Mesendoderm (in vitro differentiated cells): ENCODE measurements at places on chromosomes 5 and 9.

DNA sequence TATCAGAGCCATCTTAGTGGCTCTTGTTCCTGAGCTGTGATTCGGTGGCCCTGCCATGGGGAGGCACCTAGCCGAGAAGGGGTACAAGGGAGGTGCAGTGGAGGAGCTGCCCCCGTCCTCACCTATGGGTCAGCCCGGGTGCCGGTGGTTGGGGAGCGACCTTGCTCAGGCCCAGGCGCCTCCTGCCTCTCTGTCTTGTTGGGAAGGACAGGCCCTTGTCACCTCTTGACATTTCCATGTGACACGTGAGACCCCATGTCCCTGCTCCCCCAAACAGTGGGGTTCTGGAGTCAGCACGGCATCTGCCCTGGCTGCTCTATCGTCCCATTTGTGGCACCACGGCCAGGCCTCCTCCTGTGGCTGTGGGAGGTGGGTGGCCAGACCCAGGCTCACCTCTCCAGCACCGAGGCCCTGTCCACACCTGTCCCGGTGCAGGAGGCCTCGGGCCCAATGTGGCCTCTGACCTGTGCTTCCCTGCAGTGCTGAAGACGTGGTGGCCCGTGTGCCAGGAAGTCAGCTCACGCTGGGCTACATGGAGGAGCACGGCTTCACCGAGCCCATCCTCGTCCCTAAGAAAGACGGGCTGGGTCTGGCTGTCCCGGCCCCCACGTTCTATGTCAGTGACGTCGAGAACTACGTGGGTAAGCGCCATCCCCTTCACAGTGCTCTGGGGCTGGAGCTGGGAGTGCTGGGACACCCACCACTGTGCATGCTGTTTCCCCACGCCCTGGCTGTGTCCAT is 68.9 kb downstream of the PHF2 start:
- peaks cover 5% of the 10 kb centered on the region for H3K36me3 ChIP-seq
- no peaks in the 10 kb centered on the region for H3K27me3 ChIP-seq
- DNase-seq = no peak
- no peak overlapping the region for H3K4me3 ChIP-seq
- no peak overlapping the region for H3K27ac ChIP-seq

DNA sequence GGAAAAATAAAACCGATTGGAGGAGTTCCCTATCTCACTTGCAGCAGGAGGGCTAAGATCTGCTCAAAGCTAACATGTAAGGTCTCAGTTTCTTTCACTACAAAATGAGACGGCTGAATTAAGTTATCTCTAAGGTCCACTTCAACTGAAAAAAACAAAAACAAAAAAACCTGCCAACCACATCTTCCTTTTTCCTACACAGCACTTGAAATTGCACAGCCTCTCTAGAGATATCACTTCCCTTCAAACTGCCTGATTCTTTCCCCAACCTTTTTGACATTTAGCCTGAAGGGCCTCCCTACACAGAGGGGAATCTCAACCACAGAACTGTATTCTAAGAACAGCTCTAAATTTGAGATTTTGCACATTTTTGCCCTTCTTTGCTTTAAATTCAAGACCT is 227.9 kb upstream of the TARS1 start:
- no peak overlapping the region for H3K4me3 ChIP-seq
- no peak for DNase-seq
- no peaks in the 10 kb centered on the region for H3K27me3 ChIP-seq
- H3K27ac ChIP-seq = no peak overlapping the region
- H3K4me1 ChIP-seq = no peaks in the 10 kb centered on the region
- H3K36me3 ChIP-seq = no peaks in the 10 kb centered on the region

- no peak for DNase-seq
- H3K27me3 ChIP-seq = no peaks in the 10 kb centered on the region
- no peak overlapping the region for H3K27ac ChIP-seq
- H3K4me3 ChIP-seq = no peak overlapping the region
- no peaks in the 10 kb centered on the region for H3K4me1 ChIP-seq
Observed at GRCh38 chr5:95424526-95424925, 33.4 kb downstream of the FAM81B start.

DNA sequence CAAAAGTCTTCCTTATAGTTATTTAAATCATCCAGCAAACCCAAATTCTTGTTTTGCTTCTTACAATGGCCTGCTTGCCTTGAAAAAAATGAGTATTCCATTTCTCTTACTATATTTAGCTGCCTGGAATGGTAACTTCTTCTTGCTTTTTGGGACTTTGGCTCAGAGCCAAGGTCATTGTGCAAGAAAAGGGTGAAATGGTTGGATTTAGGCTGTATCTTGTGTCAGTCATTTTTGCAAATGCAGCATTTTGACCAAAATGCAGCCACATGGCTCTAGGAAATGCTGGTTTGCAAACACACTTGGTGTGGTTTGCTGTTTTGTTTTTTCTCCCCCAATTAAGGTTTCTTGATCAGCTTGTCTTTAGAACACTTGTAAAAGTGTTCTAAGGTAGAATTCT is 133.3 kb upstream of the ELL2 start:
- H3K27me3 ChIP-seq = no peaks in the 10 kb centered on the region
- no peak for DNase-seq
- no peak overlapping the region for H3K27ac ChIP-seq
- peaks cover 5% of the 10 kb centered on the region for H3K4me1 ChIP-seq
- H3K36me3 ChIP-seq = no peaks in the 10 kb centered on the region

GRCh38 chr5:127517110-127517479 is 345 bp upstream of the PRRC1 start:
- H3K4me3 ChIP-seq = peak overlapping the region; percentile 39

DNA sequence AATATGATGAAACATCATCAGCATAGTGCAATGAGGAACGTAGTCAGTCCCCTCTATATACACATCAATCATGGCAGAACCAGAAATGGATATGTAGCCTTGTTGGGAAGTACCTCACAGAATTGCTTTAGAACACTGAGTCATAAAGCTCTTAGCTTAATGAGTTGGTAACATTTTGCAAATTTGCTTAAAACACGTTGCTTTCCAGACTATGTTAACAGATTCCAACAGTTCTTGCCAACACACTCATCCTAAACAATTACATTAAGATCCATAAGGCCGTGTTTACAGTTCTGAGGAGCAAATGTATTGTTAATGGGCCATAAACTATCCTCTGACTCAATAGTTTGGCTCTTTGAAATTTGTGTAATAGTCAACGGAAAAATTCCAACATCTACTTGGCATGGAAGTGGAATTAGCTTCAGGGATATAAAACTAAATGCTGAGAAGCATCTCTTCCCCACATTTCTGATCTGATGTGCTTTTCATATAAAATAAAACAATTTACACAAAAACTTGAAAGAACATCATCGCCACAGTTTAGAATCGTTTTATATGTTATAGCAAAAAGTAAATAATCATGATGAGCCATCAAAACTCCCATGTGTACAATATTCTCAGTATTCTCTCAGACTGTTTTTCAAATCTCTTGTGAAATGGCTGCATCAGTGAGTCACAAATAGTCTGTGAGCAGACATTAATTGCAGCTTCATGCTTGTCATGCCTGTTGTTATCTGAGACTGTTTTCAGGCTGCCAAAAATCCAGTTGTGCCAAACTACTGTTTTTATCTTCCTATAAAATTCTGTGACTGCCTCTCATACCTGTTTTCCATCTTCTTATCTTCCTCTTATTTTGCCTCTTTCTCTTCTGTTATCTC is 291.9 kb downstream of the COX7C start:
- H3K4me3 ChIP-seq = no peak overlapping the region
- H3K27me3 ChIP-seq = no peaks in the 10 kb centered on the region
- H3K36me3 ChIP-seq = no peaks in the 10 kb centered on the region
- H3K4me1 ChIP-seq = no peaks in the 10 kb centered on the region
- no peak overlapping the region for H3K27ac ChIP-seq

- H3K36me3 ChIP-seq = no peaks in the 10 kb centered on the region
- peak; percentile 83 for DNase-seq
- H3K4me1 ChIP-seq = peaks cover 9% of the 10 kb centered on the region
Observed at GRCh38 chr9:4796988-4797853, 4.5 kb downstream of the RCL1 start.

DNA sequence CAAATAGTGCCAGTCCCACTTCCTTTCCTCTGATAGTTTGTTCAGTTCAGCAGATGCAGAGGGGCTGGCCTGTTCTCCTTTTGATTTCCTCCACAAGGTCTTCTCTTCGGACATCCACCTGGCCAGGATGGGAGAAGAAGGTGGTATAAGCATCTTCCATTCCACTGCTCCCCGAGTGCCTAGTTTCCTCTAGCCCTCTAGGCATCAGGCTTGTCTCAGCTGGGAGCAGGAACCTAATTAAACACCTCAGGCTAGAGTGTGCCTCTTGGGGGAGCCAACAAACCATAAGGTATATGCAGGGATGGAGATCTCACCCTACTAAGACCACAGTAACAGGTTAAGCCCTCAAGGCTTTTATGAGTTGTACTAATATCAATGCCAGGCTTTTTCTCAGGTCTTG is 835 bp upstream of the DND1 start:
- H3K27me3 ChIP-seq = no peaks in the 10 kb centered on the region
- peaks cover 21% of the 10 kb centered on the region for H3K36me3 ChIP-seq
- no peak overlapping the region for H3K4me3 ChIP-seq
- no peak for DNase-seq
- no peaks in the 10 kb centered on the region for H3K4me1 ChIP-seq

GRCh38 chr9:99050292-99050911 is 54.5 kb upstream of the TGFBR1 start:
- no peak overlapping the region for H3K27ac ChIP-seq
- no peaks in the 10 kb centered on the region for H3K4me1 ChIP-seq

DNA sequence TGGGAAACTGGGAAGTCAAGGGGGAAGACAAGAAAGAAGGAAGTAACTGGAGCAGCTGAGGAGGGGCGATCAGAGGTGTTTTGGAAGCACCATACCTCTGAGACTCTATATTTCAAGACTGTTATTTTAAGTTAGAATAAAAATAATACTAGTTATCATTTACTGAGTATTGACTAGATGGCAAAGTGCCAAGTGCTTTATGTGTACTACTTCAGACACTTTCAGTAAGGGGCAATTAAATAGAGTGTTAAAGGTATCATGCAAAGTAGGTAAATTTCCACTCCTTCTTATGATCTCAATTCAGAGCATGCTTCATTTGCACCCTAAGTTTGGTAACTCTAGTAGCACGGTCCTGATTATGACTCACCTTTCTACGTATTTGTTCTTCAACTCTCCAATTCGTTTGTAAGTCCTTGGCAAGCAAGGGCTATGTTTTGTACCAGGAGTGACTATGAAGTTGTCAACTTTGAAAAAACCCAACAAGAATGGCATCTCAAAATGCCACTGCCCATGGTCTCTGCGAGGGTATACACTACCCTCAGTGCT is 152.4 kb upstream of the RAPGEF1 start:
- H3K36me3 ChIP-seq = no peaks in the 10 kb centered on the region
- no peak overlapping the region for H3K27ac ChIP-seq
- no peaks in the 10 kb centered on the region for H3K4me1 ChIP-seq
- DNase-seq = no peak
- no peak overlapping the region for H3K4me3 ChIP-seq

- H3K4me1 ChIP-seq = no peaks in the 10 kb centered on the region
- no peaks in the 10 kb centered on the region for H3K27me3 ChIP-seq
- peak overlapping the region; percentile 92 for H3K4me3 ChIP-seq
- peak overlapping the region; percentile 93 for H3K27ac ChIP-seq
- no peak for DNase-seq
Observed at GRCh38 chr5:55993731-55994494, 850 bp downstream of the IL6ST start.

- H3K27ac ChIP-seq = no peak overlapping the region
- H3K36me3 ChIP-seq = no peaks in the 10 kb centered on the region
- H3K4me1 ChIP-seq = no peaks in the 10 kb centered on the region
- DNase-seq = no peak
Observed at GRCh38 chr9:100498592-100498991, 25.6 kb downstream of the TMEFF1 start.

DNA sequence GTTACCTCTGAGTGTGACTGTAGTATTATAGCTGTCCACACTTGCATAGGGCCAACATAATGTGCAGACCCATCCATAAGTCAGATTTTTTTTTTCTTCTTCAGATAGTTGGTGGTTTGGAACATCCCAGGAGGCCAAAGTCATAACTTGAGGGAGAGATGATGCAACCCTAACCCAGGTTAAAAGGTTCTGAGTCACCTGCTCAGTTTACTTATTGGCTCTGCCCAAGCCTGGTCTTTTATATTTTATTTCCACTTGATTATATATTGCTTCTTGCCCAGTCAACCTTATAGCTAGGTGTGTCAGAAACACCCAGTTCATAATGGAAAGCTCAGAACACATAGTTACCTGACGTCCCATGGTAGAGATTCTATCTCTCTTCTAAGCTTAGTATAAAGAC is 113.1 kb upstream of the PCSK1 start:
- H3K36me3 ChIP-seq = no peaks in the 10 kb centered on the region
- H3K4me3 ChIP-seq = no peak overlapping the region
- H3K27me3 ChIP-seq = no peaks in the 10 kb centered on the region
- no peak overlapping the region for H3K27ac ChIP-seq
- no peak for DNase-seq

GRCh38 chr9:134724202-134724911 is 82.8 kb downstream of the COL5A1 start:
- H3K4me1 ChIP-seq = no peaks in the 10 kb centered on the region
- H3K36me3 ChIP-seq = peaks cover 7% of the 10 kb centered on the region
- H3K27ac ChIP-seq = no peak overlapping the region
- H3K4me3 ChIP-seq = no peak overlapping the region
- no peaks in the 10 kb centered on the region for H3K27me3 ChIP-seq
- peak; percentile 11 for DNase-seq

DNA sequence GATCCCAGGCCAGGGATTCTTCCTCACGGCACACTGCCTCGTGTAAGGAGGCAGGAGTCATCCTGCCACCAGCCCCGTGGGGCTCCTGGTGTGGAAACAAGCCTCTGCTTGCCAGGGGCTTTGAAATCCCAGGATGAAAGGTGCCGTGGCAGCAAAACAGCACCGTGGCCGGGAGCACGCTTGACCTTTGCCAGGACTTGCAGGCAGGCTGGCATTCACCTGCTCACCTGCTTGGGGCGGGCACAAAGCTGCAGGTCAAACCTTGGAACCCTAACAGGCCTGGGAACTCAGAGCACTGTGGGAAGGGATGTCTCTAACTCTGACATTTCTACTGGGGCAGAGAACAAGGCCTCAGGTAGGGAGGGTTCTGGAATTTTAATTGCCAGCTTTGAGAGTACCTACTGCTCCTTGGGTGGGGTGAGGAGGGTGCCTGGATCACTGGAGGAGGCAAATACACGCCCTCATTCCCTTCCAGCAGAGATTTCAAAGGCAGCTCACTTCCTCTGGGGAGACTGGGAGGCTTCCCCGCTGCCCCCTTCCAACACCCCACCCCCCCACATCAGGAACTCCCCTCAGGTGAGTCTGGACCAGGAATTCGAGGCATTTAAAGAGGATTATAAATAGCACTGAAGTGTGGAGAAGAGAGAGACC is 45.6 kb upstream of the STXBP1 start:
- peaks cover 13% of the 10 kb centered on the region for H3K4me1 ChIP-seq
- peak overlapping the region; percentile 71 for H3K27ac ChIP-seq
- no peaks in the 10 kb centered on the region for H3K36me3 ChIP-seq
- H3K4me3 ChIP-seq = no peak overlapping the region
- DNase-seq = peak; percentile 52
